Ascending aorta (tissue), 2 donors: ENCODE measurements at places on chromosomes 7 and 10. TPM values are rescaled to one million over a fixed set of nuclear protein-coding genes. Genes with fewer than 3 reads are reported as not detected.

GRCh38 chr7:66913118-66914037, 7.6 kb upstream of the TMEM248 start:
- no peaks in the 10 kb centered on the region for H3K4me1 ChIP-seq
- H3K36me3 ChIP-seq, result no peaks in the 10 kb centered on the region
- no peak for DNase-seq

DYNC1I1 gene
- 13.2 TPM for total RNA-seq

GRCh38 chr10:13195016-13195415, 33.7 kb downstream of the MCM10 start:
- no peaks in the 10 kb centered on the region for H3K36me3 ChIP-seq
- no peaks in the 10 kb centered on the region for H3K4me1 ChIP-seq
- no peak overlapping the region for H3K27ac ChIP-seq
- no peak overlapping the region for H3K4me3 ChIP-seq
- H3K27me3 ChIP-seq, result no peaks in the 10 kb centered on the region

DNA sequence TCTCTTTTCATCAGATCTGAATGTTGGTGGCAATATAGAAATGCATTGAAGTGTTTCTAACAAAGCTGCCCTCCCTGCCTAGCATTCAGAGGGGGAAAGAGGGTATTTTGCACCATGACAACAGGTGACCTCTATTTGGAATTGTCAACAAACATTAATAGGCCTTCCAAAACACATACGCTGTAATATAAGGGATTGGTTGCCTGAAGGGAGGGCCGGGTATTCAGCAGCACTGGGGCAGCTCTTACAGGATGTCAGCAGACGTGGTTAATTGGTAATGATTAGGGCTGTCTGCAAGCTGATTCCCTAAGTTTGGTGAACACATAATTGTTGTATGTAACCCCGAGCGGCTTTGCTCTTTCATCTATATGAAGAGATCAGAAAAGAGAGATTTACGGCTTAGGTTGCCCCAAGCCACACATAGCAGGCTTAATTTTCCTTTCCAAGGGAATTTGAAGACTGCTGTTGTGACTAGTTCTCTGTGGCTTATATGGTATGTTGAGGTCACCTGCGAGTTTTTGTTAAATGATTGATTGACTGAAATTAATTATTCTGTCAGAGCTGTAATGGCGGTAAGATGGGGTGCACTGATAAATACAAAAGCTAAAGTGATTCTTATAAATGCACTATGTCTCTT, 759.3 kb downstream of the LRMDA start:
- no peak for DNase-seq
- no peaks in the 10 kb centered on the region for H3K36me3 ChIP-seq
- no peak overlapping the region for H3K27ac ChIP-seq
- no peak overlapping the region for H3K4me3 ChIP-seq
- no peaks in the 10 kb centered on the region for H3K27me3 ChIP-seq
- H3K4me1 ChIP-seq, result peaks cover 2% of the 10 kb centered on the region

- no peaks in the 10 kb centered on the region for H3K27me3 ChIP-seq
- H3K36me3 ChIP-seq, result no peaks in the 10 kb centered on the region
- no peak overlapping the region for H3K27ac ChIP-seq
- H3K4me3 ChIP-seq, result no peak overlapping the region
- no peaks in the 10 kb centered on the region for H3K4me1 ChIP-seq
- no peak for DNase-seq
These were observed 40.0 kb downstream of the SYPL1 start for GRCh38 chr7:106071999-106072714.

AGMO gene
- total RNA-seq, result not detected

DNA sequence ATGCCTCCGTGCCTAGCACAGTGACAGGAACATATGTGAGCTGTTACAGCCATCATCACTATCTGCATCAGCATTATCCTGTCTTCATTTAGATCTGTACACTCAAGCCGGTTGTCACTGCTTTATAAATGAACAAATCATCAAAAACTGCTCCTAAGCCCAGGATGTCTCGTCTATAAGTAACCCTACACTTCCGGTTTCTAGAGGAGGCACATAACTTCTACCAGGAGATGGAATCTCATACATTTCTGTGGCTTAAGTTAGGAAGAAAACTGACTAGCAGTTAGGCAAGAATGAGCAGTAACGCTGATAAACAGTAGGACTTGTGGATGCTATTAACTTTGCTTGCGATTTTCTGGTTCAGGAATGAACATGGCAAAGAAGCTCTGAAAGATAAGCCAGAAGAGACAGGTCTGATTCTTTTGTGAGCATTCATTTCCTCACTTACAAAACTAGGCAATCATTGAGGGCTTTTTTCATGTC, 1199.2 kb downstream of the SORCS3 start:
- no peaks in the 10 kb centered on the region for H3K36me3 ChIP-seq
- H3K27ac ChIP-seq, result no peak overlapping the region
- H3K27me3 ChIP-seq, result no peaks in the 10 kb centered on the region
- H3K4me3 ChIP-seq, result no peak overlapping the region

DNA sequence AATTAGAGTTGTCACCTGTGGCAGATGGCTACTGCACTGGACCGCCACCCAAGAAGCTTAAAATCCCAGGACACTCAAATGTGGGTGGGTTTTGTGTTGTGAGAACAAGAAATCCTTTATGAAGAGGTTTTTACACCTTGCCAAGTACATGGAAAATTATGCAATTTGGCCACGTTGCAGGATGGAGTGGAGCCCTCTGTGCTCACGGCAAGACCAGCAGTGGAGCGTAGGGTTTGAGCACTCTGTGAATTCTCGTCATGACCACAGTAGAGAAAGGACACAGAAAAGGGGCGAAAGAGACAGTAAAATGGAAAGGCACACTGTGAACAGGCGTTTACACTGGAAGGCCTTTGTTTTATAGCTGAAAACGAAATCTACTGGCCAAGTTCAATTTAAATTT, 222.6 kb downstream of the ADARB2 start:
- no peaks in the 10 kb centered on the region for H3K27me3 ChIP-seq
- H3K4me1 ChIP-seq, result no peaks in the 10 kb centered on the region
- no peak for DNase-seq
- H3K36me3 ChIP-seq, result no peaks in the 10 kb centered on the region

GRCh38 chr10:127157089-127157488, 39.3 kb downstream of the INSYN2A start:
- no peaks in the 10 kb centered on the region for H3K36me3 ChIP-seq
- H3K4me1 ChIP-seq, result no peaks in the 10 kb centered on the region
- no peak for DNase-seq
- no peak overlapping the region for H3K4me3 ChIP-seq

DNA sequence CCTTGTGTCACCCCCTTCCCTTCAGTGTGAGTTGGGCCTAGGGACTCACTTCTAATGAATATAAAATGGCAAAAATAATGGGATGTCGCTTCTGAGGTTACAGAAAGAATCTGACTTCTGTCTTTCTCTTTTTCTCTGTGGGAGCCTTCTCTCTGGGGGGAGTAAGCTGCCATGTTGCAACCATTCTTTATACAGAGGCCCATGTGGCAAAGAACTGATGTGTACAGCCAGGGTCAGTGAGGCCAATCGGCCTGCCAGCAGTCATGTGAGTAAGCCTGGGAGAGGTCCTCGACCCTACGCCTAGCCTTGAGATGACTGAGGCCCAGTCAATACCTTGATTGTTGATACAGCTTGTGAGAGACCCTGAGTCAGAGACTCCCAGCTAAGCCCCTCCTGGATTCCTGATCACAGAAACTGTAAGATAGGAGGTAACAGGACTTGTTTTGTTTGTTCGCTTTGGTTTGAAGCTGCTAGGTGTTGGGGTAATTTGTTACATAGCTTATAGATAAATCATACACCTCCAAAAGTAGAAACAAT, 1.7 kb downstream of the TCAF1 start:
- H3K4me1 ChIP-seq, result peaks cover 3% of the 10 kb centered on the region
- H3K4me3 ChIP-seq, result peak overlapping the region; percentile 70
- no peaks in the 10 kb centered on the region for H3K27me3 ChIP-seq
- no peak for DNase-seq
- H3K36me3 ChIP-seq, result no peaks in the 10 kb centered on the region

EPO gene
- total RNA-seq, result not detected

DNA sequence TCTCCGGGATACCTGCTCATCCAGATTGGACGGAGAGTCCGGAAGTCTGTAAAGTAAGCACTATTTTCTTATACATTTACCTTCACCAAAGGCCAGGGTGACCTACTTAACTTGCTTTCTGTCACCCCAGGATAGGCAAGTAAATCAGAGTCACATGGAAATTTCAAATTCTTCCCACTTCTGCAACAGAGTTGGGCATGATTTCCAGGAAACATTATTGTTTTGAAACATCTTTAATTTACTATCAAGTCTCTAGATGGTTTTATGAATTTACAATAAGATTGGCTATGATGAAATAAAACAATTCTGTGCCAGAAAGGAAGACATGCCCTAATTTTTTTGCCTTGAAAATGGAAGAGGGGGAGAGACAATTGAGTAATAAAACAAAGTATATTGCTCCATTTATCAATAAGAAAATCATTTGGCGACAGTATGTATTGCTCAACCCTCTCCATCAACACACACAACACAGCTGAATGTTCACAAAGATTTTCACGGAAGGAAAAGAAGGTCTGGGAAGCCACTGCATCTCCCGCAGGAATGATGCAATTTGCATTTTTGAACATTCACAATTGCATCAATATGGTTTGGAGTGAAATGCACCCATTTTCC, 702.8 kb downstream of the PARD3 start:
- DNase-seq, result no peak
- no peak overlapping the region for H3K4me3 ChIP-seq
- H3K36me3 ChIP-seq, result peaks cover 5% of the 10 kb centered on the region
- no peaks in the 10 kb centered on the region for H3K27me3 ChIP-seq

FOXL3 gene
- not detected for total RNA-seq

DNA sequence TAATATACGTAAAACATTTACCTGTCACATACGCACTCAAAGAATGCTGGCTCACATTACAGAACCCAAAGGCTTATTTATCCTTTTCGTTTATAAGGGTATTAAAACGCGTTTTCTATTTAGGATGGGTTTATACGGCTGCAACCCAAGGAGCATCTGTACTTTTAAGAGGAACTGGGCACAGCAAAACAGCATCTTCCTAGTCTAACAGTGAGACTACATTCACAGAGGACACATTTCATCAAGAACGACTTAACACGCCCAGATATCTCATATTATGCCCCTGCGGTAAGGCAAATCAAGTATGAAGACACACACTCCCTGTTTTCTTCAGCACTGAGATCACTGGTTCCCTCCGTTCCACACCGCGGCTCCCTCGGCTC, 533 bp upstream of the DMTF1 start:
- DNase-seq, result no peak
- H3K36me3 ChIP-seq, result no peaks in the 10 kb centered on the region
- peak overlapping the region; percentile 88 for H3K4me3 ChIP-seq
- H3K27ac ChIP-seq, result peak overlapping the region; percentile 99

GRCh38 chr7:29184599-29184998, 10.0 kb upstream of the CHN2 start:
- no peaks in the 10 kb centered on the region for H3K27me3 ChIP-seq
- no peaks in the 10 kb centered on the region for H3K36me3 ChIP-seq
- no peaks in the 10 kb centered on the region for H3K4me1 ChIP-seq
- no peak overlapping the region for H3K4me3 ChIP-seq

DNA sequence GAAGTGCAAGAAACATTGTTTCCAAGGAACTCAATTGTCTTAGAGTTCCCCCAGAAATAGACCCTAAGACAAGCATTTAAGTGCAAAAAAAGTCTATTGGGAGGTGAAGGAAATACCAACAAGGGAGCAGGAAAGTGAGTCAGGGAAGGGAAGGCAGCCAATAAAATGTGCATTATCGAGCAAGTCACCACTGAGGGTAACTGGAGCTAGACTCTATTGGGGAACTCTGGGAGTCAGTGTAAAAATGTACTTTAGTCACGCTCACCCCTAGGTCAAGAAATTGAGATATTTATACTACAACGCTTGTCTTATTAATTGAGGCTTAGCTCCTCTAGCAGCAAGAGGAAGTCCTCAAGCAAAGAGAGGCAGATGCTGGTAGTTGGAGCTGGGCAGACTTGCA, 137.7 kb downstream of the RTKN2 start:
- no peaks in the 10 kb centered on the region for H3K27me3 ChIP-seq
- H3K4me3 ChIP-seq, result no peak overlapping the region
- H3K4me1 ChIP-seq, result no peaks in the 10 kb centered on the region
- H3K27ac ChIP-seq, result peak overlapping the region; percentile 50
- no peaks in the 10 kb centered on the region for H3K36me3 ChIP-seq

- H3K27me3 ChIP-seq, result no peaks in the 10 kb centered on the region
- DNase-seq, result no peak
- no peaks in the 10 kb centered on the region for H3K4me1 ChIP-seq
- H3K4me3 ChIP-seq, result no peak overlapping the region
These were observed 123.0 kb upstream of the SP4 start for GRCh38 chr7:21304808-21305375.

DNA sequence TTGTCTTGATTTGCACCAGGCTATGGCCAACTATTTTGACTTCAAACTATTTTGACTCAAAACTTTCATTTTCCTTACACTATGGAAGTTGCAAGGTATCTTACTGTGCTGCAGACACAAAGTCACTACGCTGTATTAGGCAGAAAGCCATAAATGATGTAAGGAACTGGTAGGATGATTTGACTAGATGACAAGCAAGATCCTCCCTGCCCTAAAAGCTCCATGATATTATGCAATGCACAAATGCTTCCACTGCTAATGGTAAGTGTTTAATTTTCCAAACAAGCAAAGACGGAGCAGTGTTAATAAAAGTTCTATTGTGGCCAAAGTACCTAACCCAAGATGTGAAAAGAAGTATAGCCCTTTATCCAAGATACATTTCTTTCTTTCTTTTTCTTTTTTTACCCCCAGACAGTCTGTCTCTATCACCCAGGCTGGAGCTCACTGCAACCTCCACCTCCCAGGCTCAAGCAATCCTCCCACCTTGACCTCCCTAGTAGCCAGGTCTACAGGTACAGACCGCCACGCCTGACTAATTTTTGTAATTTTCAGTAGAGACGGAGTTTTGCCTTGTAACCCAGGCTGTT, 98.2 kb downstream of the ANK3 start:
- no peaks in the 10 kb centered on the region for H3K4me1 ChIP-seq
- H3K36me3 ChIP-seq, result no peaks in the 10 kb centered on the region
- no peaks in the 10 kb centered on the region for H3K27me3 ChIP-seq

SCIN gene
- total RNA-seq, result not detected

DNA sequence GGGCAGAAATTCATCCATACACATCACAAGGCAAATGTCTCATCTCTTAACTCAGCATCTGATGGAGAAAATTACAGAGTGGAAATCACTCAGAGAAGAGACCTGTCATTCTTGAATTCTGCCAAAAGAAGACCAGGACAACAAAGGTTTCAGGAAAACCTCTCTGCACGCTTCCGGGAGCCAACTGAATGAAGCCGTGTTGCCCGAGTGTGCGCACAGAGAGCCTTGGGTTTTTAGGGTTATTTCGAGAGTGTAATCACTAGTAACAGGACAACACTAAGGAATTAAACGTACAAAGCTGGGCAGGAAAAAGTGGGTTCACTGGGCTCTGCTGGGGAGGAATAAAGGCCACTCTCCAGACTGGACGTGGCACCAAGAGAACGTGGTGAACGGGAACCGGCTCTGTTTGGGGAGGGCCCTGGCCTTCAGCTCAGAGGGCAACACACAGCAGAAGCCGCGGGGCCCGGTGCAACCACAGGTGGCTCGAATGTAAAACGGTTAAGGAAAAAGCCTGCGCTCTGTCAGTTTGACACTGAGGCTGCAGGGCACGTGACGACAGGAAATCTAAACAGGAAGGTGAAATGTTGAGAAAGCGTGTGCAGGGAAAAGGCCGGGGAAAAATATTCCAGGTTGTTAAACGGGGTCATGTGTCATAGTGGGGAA, 331.5 kb downstream of the DNAJB6 start:
- no peak overlapping the region for H3K27ac ChIP-seq
- H3K4me3 ChIP-seq, result no peak overlapping the region

RALA gene
- total RNA-seq, result 6.0 TPM

- H3K36me3 ChIP-seq, result no peaks in the 10 kb centered on the region
- no peak overlapping the region for H3K27ac ChIP-seq
- no peak overlapping the region for H3K4me3 ChIP-seq
- DNase-seq, result no peak
These were observed 143.7 kb downstream of the CREB5 start for GRCh38 chr7:28556025-28556424.
